Panc1 (cell line): ENCODE measurements at places on chromosomes 2 and 18.

DNA sequence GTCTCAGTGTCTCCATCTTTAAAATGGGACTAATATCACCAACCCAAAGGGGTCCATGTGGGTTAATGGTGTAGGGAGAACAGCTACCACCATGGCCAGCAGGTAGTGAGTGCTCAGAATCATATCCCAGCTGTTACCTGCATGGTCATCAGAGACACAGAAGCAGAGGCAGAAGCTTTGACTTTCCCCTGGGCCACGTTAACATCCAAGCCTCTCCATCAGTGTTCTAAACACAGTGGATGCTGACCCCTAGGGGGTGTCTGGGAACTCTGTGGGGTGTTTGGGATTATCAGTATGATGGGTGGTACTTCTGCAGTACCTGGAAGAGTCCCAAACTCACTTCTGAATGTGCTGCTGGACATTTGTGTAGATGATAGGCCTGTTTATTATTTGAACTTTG lies 93.6 kb downstream of the GYPC start:
- DNase-seq = no peak

- DNase-seq = no peak
Measured at GRCh38 chr2:108621687-108622681, 87.7 kb downstream of the LIMS1 start.

DNA sequence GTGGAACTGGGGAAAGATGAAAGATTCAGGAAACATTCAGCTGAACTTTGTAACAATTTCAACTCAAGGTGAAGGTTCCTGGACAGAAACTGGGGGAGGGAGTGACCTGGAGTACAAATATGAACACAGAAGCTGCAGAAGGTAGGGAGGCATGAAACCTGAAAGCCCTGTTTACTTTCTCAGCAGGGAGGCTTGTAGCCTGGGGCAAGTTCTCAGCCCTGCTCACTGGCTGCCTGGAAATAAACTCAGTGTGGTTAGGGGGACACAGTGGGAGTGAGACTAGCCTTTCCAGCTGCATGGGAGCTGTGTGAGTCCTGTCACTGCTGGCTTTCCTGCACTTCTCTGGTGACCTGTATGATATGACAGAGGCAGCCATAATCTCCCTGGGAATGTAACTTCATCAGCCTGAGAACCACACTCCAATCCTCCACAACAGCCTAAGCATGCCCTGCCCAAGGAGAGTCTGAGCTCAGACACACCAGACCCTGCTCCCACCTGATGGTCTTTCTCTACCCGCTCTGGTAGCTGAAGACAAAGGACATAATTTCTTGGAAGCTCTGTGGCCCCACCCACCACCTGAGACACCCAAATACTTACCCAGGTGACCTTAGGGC lies 77.0 kb downstream of the ZSWIM2 start:
- DNase-seq = no peak

DNA sequence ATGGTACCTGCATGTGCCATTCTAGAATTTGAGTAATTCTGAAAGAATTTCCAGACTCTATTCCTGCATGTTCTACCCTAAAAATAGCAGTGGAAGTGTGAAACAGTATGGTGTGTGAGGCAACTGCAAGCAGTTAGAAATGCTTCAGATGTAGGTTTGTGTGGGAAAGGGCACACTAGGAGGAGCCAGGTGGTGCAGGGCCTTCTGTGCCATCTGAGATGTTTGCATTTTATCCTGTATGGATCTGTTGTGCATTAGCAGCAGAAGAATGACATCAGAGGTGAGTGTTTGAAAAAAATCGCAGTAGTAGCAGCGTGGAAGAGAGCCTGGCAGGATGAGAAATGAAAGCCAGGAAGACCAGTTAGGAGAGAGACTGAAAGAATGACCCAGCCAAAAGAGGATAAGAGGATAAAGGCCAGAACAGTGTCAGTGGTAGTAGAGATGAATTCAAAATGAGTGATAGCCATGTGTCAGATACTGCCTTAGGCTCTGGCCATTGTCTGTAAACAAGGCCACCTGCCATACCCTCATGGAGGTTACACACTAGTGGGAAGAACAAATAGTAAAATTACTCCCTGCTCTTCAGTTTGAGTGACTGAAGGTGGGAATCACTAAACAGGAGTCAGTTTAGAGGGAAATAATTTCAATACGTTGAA lies 142.2 kb downstream of the PKP4 start:
- DNase-seq = no peak

GRCh38 chr2:3039188-3040065 lies 338.2 kb downstream of the EIPR1 start:
- no peak for DNase-seq

- no peak for DNase-seq
Measured at GRCh38 chr18:60247103-60247502, 125.5 kb downstream of the MC4R start.

DNA sequence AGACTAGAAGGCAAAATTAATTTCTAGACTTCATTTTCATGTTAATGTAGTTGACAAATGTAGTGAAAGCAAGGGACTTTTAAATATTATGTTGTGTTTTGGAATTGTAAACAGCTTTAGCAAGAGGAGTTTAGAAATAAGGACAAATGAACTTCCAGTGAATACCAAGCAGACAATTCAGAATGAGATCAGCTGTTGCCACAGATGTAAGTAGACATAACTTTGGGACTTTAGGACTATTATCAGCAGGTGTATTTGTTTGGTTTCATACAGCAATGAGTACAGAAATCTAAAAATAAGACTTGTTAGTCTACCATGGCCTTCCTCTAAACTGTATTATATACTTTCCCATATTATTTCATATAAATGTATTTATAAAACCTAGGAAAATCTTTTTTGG lies 34.2 kb upstream of the CCNT2 start:
- DNase-seq = no peak

DNA sequence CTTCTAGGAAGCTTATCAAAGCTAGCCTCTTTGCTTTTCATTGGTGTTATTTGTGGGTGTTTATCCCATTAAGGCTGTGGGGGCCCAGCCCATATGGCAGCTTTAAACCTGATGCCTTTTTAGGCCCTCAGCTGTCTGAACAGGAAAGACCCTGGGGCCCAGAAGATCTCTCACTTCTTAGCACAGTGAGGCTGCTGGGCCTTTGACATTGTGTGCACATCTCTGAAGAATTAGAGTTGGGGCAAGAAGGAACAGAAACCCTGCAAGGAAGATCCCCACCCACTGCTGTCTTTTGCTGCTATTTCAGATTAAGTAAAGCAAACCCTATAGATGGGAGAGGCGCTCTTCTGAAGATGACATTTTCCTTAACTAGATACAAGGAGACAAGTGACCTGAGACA lies 250.0 kb downstream of the SMAD2 start:
- DNase-seq = no peak

DNA sequence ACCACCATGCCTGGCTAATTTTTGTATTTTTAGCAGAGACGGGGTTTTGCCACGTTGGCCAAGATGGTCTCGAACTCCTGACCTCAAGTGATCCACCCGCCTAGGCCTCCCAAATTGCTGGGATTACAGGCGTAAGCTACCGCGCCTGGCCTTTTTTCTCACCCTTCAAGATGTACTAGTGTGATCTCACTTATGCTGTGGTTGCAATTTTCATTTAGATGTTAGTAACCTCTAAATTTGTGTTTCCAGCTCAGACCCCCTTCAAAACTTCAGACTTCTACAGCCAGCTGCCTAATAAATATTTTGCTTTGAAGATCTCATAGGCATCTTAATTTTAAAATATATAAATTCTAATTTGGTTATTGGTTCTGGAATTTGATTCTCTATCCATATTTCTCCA lies 8.0 kb downstream of the SLC38A11 start:
- DNase-seq = no peak

DNA sequence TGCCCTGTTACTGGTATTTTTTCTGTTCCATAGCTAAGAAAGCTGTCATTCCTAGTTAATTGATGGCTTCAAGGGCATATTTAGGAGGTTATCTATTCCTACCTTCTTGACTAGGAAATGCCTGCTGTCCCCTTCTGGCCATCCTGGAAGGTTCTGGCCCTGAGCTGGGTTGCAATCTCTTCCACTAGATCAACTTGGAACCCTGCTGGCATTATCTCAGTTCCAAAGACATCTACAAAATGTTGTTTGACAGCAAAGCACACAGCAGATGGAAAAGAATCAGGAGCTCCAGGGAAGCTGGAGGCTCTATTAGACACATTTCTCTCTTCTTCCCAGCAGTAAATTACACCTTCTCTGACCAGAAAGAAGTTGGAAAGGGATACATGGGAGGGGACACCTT lies 192.1 kb downstream of the ARHGAP28 start:
- no peak for DNase-seq

GRCh38 chr2:136305517-136306192 lies 187.7 kb upstream of the CXCR4 start:
- DNase-seq = peak; percentile 20

DNA sequence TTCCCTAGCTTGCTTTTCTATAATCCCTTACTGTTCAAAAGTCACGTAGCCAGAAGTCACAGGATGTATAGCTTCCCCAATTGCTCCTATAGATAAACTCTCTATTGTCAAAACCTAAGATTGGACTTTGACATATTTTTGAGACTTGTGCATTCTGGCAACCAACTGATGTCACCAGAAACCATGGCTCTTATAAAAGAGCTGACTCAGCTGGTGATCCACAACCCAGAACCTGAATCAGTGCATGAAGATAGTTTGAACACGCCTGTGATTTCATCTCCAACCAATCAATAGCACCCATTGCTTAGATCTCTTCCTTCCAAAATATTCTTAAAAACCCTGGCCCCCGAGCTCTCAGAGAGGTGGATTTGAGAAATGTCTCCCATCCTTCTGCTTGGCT lies 639.9 kb upstream of the PIK3C3 start:
- DNase-seq = no peak

DNA sequence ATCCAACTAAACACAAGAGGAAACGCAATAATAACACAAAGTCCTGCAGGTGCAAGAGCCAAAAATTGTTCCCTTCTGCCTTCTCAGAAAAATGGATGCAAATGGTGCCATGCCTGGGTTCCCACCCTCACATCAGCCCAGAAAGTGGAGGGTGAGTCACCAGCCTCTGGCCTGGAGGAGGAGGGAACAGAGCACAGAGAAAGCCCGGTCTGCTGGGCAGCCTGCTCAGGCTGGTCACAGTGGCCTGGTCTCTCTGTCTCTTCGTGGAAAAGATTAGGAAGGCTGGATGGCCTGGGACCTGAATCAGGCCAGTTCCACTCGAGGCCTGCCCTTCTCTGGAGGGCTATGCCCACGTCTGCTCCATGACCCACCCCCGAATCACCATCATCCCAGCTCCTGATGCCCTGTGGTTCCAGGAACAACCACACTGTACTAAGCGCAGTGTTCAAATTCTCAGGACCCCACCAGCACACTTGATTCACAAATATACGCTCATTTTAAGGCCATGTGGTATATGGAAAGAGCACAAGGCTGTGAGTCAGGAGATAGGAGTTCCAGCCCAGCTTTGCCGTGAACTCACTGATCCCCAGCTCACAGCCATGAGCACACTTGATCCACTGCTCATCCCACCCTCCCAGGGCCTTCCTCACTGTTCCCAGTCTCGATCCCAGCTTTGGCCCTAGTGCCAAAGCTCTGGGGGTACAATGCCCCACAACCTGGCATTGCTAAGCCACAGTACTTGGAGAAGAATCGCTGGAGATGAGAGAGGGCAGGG lies 82.1 kb downstream of the ZBTB7C start:
- no peak for DNase-seq

- DNase-seq = no peak
Measured at GRCh38 chr2:27735263-27735904, 36.1 kb upstream of the MRPL33 start.

DNA sequence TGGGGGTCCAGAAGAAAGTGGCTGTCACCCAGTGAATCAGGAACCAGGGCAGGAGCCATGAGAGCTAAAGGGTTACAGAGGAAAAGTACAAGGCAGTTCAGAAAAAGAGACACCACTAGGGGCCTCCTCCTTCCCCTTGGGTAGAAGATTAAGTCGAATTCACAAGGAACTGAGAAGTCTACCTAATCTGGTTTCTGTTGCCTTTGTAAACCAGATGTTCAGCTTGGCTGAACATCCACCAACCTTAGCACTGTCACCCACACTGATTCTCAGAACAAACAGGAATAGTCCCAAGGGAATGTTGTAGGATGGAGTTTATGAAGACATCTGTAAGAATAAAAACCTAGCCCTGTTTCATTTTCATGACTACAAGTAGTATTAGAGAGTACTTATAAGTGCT lies 90.4 kb upstream of the NOSTRIN start:
- no peak for DNase-seq

GRCh38 chr2:3042601-3043585 lies 334.7 kb downstream of the EIPR1 start:
- DNase-seq = no peak

GRCh38 chr18:46622451-46622850 lies 34.6 kb downstream of the LOXHD1 start:
- no peak for DNase-seq

DNA sequence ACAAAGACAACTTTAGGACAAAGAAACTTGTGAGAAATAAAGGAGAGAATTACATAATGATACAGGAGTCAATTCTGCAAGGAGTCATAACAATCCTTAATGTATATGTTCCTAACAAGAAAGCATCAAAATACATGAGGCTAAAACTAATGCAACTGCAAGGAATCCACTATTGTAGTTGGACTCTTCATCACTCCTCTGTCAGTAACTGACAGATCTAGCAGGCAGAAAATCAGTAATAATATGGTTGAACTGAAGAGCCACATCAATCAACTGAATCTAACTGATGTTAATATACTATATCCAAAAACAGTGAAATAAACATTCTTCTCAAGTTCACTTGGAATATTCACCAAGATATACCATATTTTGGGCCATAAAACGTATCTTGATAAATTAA lies 1806.4 kb upstream of the CELF4 start:
- no peak for DNase-seq

DNA sequence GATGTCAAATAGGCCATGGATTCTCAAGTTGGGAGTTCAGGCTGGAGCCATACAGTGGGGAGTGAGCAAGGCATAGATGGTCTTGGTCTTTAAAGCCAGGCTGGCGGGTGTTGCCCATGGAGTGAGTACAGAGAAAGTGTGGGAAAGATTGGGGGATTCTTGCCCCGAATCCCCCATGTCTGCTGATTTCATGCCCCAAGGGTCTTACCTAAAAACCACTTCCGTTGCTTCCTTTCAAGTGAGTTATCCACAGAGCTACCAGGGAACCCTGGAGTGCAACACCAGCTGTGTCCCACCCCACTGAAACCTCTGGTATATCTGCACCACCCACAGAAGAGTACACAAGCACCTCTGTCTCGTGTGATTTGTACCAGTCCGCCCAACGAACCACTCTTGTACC lies 31.4 kb downstream of the FHOD3 start:
- DNase-seq = no peak

DNA sequence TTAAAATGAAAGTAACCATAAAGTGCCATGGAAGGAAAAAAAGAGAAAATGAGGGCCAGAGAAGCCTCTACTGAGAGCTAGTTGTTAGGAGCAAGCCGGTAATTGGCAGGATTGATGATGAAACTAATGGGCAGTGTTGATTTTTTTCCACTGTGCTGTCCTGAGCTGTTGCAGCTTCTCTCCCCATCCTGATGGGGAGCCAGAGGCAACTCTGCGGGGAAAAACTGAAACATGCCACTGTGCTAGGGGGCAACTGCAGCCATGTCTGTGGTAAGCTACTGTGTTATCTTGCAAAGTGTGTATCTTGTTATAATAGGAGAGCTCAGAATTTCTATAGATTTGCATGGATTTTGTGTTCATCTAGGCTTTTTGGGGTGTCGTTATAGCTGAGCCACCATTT lies 487.9 kb downstream of the STK39 start:
- no peak for DNase-seq
